ENCODE measurements at places on chromosomes 13 and 19.

- peak; percentile 83 for DNase-seq
Measured at GRCh38 chr19:58009666-58010301, 7.2 kb upstream of the ZNF606 start.

- no peak for DNase-seq
Measured at GRCh38 chr13:97140611-97141010, 81.5 kb upstream of the MBNL2 start.

GRCh38 chr13:71876648-71877255 is 9.7 kb upstream of the DACH1 start:
- no peak for DNase-seq

DNA sequence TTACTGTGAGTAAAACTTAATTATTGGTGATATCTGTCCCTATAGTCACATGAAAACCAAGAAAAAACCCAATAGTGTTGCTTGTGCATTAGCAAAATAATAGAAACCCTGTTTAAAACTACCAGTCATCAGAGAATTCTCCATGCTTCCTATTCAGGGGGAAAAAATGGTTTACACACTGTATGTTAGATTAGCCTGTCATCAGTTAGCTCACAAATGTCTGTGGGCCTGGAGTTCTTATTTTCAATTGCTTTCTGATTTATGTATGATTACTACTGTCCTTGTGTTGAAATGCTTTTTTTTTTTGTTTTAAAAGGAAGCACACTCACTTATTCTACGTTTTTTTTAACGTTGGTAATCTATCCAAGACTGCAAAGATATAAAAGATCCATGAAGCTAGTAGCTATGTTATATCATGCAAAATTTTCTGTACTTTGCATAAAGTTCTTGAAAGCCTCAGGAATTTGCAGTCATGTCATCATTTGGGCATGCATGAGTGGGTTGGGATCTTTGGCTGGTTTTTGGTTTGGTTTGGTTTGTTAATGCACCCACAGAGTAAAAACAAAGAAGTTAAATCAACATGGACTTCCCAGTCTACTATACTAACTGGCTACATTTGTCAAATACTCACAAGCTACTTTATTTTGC is 25.9 kb downstream of the RXFP2 start:
- DNase-seq: no peak

- no peak for DNase-seq
Measured at GRCh38 chr13:46071590-46072249, 19.2 kb upstream of the ZC3H13 start.

DNA sequence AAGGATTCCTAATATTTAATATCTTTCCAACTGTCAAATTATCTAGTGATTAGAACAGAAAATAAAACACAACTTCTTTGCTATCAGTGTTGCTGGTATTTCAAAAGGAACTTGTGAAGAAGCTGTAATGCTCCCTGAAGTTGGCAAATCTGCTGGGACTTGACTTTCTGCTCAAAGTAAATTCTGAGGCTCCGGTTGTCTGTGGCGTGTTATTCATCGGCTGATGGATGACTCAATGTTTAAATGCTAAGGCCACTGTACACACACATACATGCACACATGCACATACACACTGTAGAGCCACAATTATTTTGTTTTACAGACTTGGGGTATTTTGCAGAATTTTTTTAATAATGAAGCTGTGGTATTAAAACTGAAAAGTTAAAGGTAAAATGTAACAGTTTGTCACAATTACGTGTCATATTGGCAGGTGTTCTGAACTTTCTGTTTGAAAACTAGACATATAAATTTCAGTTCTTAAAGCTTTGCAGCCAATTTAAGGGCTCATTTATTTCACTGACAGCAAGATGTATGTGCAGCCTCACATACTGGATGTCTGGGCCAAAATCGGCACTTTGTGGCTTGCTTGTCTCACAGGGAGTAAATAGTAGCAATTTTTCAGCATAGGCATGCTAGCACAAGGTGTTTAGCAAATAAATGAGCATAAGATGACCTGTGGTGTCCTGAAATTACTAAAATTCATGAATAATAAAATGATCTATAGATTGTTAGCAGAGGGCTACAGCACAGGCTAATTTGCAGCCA is 1691.7 kb upstream of the PCDH20 start:
- no peak for DNase-seq
